ENCODE measurements at places on chromosomes 6 and 20.
A peak's percentile ranks its signal among the peaks of the same experiment; 100 is the strongest.

DNA sequence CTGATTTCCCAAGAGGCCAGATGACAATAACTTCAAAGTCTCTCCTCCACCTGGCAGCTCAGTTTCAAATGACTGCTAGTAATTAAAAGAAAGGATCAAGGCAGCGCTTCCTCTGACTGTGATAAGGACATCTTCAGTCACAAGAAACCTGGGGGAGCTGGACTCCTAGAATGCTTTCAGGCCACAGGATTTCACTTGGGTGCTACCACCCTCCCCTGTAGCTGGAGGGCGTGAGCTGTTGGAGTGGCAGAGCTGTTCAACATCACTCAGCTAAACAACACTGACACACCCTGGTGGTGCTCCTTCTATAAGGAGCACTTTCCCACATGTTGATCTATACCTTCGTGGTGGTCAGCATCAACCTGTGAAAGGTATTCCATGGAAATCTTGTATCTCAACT lies 2.2 kb upstream of the CNR1 start:
- no peak for DNase-seq

GRCh38 chr6:150875841-150876240 lies 10.3 kb downstream of the MTHFD1L start:
- DNase-seq: no peak

GRCh38 chr20:3111995-3112394 lies 27.5 kb upstream of the AVP start:
- no peak for DNase-seq

DNA sequence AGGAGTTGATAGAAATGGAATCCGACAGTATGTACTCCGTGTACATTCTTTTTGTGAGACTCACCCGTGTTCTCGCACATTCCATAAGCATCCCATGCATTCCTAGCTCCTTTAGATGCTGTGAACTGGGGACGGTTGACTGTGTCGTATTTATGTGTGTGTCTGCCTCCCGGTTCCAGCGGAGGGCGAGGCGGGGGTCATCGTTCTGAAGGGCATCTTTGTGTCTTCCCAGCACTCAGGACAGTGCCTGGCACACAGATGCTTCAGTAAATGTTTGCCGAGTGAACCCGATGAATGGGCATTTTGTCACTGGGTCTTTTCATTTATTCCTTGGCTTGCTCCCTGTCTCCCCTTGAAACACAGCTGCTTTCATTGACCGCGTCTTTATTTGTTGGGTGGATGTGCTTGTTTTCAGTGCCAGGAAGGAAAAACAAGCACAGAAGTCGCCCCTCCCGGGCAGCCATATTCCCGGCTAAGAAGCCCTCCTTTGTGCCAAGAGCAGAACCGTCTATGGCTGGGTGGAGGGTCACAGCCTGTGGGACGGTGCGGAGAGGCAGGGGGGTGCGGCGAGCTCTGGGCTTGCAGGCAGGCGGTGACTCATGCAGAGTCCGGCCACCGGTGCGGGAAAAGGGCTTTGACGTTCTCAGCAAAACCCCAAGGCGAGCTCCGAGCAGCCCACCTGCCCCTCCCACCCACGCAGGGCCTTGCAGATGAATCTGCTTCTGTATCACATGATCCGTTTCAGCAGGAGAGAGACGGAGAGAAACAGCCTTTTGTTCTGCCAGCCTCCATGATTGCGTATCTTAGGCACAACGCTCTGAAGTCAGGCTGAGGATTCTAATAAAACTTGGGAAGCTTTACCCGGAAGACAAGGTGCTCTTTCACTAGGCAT lies 11.2 kb upstream of the PSMG4 start:
- DNase-seq: no peak

DNA sequence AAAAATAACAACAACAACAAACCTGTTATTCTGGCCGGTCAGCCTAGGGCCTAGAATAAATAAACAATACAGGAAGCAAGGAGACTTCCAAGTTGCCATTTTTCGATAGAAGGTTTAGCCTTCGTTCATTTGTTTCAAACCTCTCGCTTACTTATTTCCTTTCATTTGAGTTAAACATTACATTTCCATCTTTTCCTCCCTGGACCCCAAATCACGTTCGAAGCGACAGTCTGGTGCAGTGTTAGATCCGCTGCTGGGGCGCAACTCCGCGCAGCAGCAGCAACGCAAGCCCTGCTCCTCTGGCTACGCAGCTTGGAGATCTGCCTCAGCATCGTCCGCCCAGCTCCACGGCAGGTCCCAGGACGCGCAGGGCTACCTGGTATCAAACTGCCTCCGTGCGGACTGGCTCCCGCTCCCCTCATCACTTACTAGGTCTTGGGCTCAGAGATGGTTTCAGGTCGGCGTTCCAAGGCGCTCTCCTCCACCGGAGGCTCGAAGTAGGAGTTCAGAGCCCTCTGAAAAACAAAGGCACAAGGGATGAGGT lies 530 bp downstream of the TDP2 start:
- DNase-seq: no peak

GRCh38 chr6:158519761-158520160 lies 40.1 kb upstream of the TMEM181 start:
- DNase-seq: no peak

GRCh38 chr20:1434571-1435336 lies 31.9 kb downstream of the NSFL1C start:
- no peak for DNase-seq

DNA sequence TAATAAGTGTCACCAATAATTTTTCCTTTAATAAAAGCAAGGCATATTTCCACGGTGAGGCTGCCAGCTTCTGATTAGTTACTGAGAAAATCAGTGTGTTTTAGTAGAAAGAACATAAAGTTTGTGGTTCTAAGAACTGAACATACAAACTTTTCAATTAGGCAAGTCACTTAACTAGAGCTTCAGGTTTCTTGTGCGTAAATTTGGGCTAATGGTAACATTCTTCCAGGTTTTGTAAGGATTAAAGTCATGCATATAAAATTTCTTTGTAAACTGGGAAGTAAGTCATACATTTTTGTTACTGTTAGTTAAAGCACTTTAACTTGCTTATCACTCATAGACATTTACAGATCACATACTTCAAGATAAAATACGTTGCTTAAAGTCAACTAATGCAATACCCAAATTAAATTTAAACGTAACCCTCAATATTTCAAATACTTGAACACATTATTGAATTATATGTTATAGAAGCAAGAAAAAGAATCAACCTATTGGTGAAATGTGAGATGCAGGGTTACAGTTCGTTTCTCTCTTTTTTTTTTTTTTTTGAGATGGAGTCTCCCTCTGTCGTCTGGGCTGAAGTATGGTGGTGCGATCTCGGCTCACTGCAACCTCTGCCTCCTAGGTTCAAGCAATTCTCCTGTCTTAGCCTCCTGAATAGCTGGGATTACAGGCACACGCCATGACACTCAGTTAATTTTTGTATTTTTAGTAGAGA lies 327.3 kb upstream of the NOX3 start:
- DNase-seq: no peak

DNA sequence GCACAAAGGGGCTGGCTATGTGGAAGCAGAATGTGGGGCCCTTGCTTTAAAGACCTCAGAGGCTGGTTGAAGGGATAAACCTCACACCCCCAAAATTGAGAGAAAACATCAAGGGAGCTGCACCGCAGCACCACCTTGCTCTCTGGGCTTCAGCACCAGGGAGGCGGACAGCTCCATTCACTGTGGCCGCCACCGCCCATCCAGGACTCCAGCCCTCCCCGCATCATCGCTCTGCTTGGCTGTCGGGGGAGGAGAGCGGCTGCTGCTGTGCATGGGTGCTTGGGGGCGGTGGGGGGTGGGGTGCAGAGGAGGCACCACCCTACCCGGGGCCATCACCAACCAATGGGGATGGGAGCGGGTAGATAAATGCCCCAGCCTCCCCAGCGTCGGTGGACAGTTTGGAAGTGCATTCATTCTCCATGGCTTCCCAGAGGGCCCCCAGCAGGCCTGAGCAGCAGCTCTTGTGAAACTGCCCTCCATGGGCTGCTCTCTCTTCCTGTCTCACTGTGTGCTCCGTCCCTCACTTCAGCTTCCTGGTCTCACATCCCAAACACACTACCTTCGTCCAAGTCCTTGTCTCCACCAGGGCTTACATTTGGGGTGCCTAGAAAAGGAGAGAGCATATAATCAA lies 75.7 kb upstream of the BHLHE23 start:
- peak; percentile 62 for DNase-seq

DNA sequence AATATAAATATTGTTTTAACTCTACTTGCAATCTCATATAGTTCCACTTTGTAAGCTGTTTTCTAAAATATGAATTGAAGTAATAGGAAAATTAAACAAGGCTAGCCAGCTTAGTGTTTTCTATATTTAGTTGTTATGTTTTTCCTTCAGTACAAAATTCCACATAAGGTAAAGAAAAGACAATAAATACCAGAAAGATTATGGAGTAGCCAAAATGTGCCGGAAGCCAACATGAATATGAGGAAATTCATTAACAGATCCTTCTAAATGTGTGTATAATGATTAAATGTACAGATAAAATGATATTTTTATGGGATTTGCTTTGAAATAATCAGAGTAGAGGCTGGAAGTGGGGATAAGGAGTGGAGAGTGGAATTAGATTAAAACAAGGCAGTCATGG lies 52.5 kb upstream of the COL21A1 start:
- DNase-seq: no peak
